Osteoblast (primary cell): ENCODE measurements at places on chromosomes 12 and 14. TPM values are rescaled to one million over a fixed set of nuclear protein-coding genes. Genes with fewer than 3 reads are reported as not detected.
A peak's percentile ranks its signal among the peaks of the same experiment; 100 is the strongest.

GRCh38 chr14:64721899-64722298, 17.7 kb downstream of the PLEKHG3 start:
- DNase-seq: peak; percentile 80
- no peaks in the 10 kb centered on the region for H3K27me3 ChIP-seq
- H3K36me3 ChIP-seq: no peaks in the 10 kb centered on the region
- no peak overlapping the region for H3K4me3 ChIP-seq

The PLEKHA5 gene
- 82.2 and 86.0 TPM in 2 replicates for total RNA-seq

GRCh38 chr14:56875104-56875675, 64.9 kb upstream of the OTX2 start:
- H3K36me3 ChIP-seq: no peaks in the 10 kb centered on the region
- no peak overlapping the region for H3K4me3 ChIP-seq
- H3K27ac ChIP-seq: no peak overlapping the region
- no peaks in the 10 kb centered on the region for H3K4me1 ChIP-seq

DNA sequence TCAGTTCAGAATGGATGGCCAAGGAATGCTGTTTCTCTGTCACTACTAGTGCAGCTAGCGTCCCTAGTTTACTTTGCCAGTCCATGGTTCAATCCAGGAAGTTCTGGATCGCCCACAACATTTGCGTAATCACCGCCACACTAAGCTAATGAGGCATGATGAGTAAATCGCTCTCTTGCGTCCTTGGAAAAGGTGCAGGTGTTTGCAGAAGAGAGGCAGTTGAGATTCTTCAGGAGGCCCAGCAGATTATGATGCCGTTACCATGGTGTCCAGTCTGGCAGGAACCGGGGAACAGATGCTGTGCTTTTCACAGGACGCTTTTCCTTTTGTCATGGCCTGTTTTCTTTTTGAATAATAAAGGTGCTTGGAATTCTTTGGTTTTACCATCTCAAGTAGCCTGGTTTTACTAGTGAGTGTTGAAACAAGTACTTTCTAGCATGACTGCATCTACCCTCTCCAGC, 9.0 kb downstream of the TPH2 start:
- H3K4me3 ChIP-seq: no peak overlapping the region
- H3K27ac ChIP-seq: no peak overlapping the region
- DNase-seq: no peak

- no peak for DNase-seq
- H3K27me3 ChIP-seq: no peaks in the 10 kb centered on the region
- H3K4me3 ChIP-seq: no peak overlapping the region
- no peak overlapping the region for H3K27ac ChIP-seq
Observed at GRCh38 chr14:72851635-72852034, 42.3 kb downstream of the DPF3 start.

The EPYC gene
- total RNA-seq: 1.8 TPM in 2 replicates

DNA sequence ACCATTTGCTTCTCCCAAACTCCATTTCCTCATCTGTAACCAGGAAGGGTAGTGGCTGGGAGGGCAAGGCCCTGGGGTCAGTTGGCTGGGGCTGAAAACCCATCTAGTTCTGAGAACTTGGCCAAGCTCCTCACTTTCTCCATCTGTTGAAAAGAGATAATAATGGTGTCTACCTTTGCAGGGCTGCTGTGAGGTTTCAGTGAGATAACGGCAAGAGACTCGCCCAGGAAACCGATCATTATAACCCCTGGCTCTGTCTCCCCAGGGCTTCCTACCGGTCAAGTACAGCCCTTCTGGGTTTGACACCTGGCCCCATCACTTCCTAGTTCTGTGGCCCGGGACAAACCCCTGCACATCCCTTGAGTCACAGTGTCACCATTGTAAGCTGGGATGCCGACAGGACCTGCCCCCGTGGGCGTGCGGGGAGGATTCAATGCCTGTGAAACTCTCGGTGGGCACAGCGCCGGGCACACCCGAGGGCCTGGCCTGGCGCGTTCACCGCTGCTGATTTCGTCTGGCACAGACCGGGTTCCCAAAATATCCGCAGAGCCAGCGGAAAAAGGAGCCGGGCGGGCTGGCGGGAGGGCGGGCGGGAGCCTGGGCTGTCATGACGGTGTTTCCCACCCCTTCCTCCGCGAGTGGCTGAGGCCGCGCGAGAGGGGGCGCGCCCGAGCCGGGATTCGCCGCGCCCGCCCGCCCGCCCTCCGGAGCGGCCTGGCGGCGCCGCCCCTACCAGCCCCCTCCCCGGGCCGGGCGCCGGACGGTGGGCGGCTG, 4.4 kb downstream of the KMT5A start:
- DNase-seq: peak; percentile 99
- H3K4me3 ChIP-seq: peak overlapping the region; percentile 79
- H3K27ac ChIP-seq: peak overlapping the region; percentile 89
- H3K36me3 ChIP-seq: peaks cover 28% of the 10 kb centered on the region
- peaks cover 27% of the 10 kb centered on the region for H3K4me1 ChIP-seq
- H3K27me3 ChIP-seq: no peaks in the 10 kb centered on the region

DNA sequence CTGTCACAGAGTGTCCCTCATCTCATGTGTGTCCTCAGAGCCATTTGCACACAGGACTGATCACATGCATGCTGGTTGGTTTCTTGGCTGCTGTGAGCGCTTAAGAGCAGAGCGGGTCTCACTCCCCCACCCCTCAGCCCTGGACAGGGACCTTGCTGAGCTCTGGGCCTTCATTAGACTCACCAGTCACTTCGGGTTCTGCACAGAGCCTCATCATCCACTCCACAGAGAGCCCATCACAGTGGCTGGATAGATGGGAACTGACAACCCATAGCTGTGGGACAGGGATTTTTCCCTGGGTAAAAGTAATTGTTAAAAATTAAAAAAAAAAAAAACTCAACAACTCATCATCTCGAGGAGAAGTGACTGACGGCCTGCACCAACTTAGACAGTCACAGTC, 8.2 kb downstream of the GLRX5 start:
- no peak overlapping the region for H3K27ac ChIP-seq
- no peaks in the 10 kb centered on the region for H3K27me3 ChIP-seq
- peaks cover 15% of the 10 kb centered on the region for H3K36me3 ChIP-seq
- H3K4me1 ChIP-seq: peaks cover 14% of the 10 kb centered on the region
- DNase-seq: no peak

The UNG gene
- total RNA-seq: 38.0 and 41.8 TPM in 2 replicates

GRCh38 chr14:37202265-37202664, 4.5 kb downstream of the MIPOL1 start:
- H3K36me3 ChIP-seq: no peaks in the 10 kb centered on the region
- H3K27me3 ChIP-seq: no peaks in the 10 kb centered on the region
- H3K4me1 ChIP-seq: no peaks in the 10 kb centered on the region
- no peak overlapping the region for H3K27ac ChIP-seq
- no peak overlapping the region for H3K4me3 ChIP-seq

DNA sequence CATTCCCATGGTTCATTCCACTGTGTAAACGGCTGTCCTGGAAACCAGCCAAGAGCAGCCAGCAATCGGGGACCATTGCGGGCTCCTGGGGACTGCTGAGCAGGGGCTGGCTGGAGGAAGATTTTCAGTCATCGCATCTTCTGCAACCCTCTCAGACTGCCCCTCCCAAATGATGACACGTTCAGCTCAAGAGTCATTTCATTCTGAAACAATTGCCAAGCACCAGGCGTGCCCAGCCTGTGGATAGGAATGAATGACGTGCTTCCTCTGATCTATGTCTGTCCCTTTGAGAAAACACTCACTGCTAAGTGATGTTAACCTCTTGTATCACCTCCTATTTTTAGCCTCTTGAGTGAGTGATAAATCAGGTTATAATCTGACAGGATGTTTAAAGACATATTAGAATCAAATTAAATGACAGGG, 62.0 kb downstream of the NDUFA12 start:
- no peaks in the 10 kb centered on the region for H3K36me3 ChIP-seq
- peak overlapping the region; percentile 24 for H3K4me3 ChIP-seq
- H3K4me1 ChIP-seq: peaks cover 14% of the 10 kb centered on the region
- no peaks in the 10 kb centered on the region for H3K27me3 ChIP-seq
- DNase-seq: peak; percentile 91

The FOXN4 gene
- not detected in 2 replicates for total RNA-seq

GRCh38 chr14:78469947-78470346, 299.8 kb downstream of the NRXN3 start:
- no peaks in the 10 kb centered on the region for H3K27me3 ChIP-seq
- H3K27ac ChIP-seq: no peak overlapping the region
- no peak overlapping the region for H3K4me3 ChIP-seq
- no peak for DNase-seq

- H3K27me3 ChIP-seq: no peaks in the 10 kb centered on the region
- H3K27ac ChIP-seq: no peak overlapping the region
- DNase-seq: no peak
- no peaks in the 10 kb centered on the region for H3K36me3 ChIP-seq
Observed at GRCh38 chr14:99175331-99176155, 96.5 kb downstream of the BCL11B start.
